ENCODE measurements at places on chromosomes 7 and 10.

GRCh38 chr10:88066876-88067275 lies 203.5 kb downstream of the PTEN start:
- DNase-seq, result no peak

GRCh38 chr10:75293446-75293820 lies 57.7 kb upstream of the COMTD1 start:
- DNase-seq, result no peak

GRCh38 chr7:27137640-27138315 lies 5.7 kb downstream of the HOXA5 start:
- no peak for DNase-seq

GRCh38 chr10:69146759-69147158 lies 22.8 kb downstream of the VPS26A start:
- DNase-seq, result no peak

GRCh38 chr7:145276118-145276517 lies 440.3 kb upstream of the TPK1 start:
- no peak for DNase-seq

- no peak for DNase-seq
Measured at GRCh38 chr7:139169816-139170215, 60.3 kb upstream of the ZC3HAV1 start.

DNA sequence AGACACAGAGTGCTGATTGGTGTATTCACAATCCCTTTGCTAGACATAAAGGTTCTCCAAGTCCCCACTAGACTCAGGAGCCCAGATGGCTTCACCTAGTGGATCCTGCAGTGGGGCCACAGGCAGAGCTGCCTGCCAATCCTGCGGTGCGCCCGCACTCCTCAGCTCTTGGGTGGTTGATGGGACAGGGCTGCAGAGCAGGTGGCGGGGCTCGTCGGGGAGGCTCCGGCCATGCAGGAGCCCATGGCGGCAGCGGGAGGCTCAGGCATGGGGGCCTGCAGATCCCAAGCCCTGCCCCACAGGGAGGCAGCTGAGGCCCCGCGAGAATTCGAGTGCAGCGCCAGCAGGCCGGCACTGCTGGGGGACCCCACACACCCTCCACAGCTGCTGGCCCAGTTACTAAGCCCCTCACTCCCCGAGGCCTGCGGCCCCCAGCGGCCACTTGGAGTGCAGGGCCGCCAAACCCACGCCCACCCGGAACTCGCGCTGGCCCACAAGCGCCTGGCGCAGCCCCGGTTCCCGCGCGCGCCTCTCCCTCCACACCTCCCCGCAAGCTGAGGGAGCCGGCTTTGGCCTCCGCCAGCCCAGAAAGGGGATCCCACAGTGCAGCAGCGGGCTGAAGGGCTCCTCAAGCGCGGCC lies 7.7 kb upstream of the BET1 start:
- DNase-seq, result no peak

DNA sequence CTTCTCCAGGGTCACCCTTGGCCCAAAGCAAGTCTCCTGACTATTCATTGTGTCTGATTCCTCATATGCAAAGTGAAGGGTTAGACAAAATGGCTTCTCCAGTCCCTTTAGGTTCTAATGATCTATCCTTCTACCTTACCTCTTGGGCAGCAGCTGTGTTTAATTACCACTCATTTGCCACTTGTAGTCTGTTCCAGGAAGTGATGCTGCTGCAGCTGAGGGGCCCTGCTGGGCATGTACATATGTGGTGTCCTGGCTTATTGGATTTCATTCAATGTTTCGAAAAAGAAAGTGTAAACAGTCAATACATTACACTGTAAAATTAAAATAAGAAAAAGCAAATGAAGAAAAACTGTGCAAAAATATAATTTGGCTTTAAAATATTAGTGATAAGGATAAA lies 36.6 kb downstream of the SCIN start:
- DNase-seq, result no peak

GRCh38 chr7:1881946-1882345 lies 211.9 kb downstream of the ELFN1 start:
- no peak for DNase-seq

- DNase-seq, result no peak
Measured at GRCh38 chr10:27986821-27987220, 12.1 kb downstream of the ODAD2 start.

DNA sequence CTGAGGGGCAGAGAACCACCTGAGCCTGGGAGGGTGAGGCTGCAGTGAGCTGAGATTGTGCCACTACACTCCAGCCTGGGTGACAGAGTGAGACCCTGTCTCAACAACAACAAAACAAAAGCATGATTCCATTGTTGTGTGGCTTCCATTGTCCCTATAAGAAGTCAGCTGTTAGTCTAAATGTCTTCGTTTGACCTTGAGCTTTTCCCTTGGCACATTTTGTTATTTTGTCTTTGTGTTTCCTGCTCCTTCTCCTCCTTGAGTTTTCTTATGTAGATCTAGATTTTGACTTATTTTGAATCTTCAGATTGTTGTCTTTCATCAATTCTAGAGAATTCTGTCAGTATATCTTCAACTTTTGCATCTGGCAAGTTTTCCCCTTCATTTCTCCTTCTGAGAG lies 13.6 kb upstream of the JAKMIP3 start:
- no peak for DNase-seq

GRCh38 chr10:70913893-70914240 lies 25.5 kb upstream of the PCBD1 start:
- DNase-seq, result no peak

GRCh38 chr10:27844223-27844622 lies 98.6 kb upstream of the MKX start:
- DNase-seq, result no peak

GRCh38 chr10:2414039-2414438 lies 653.3 kb upstream of the PFKP start:
- DNase-seq, result no peak

DNA sequence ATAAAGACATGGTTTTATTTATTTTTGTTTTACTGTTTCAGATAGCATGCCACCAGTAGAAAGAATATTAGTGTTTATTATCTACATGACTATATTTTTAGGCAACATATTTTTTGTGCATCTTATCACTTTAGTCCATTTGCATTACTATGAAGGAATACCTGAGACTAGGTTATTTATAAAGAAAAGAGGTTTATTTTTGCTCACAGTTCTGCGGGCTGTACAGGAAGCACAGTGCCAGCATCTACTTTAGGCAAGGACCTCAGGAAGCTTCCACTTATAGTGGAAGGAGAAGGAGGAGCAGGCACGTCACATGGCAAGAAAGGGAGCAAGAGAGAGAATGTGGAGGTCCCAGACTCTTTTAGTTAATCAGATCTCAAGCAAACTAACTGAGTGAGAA lies 5.7 kb downstream of the CAV2 start:
- no peak for DNase-seq

GRCh38 chr10:89795840-89796239 lies 94.5 kb downstream of the KIF20B start:
- DNase-seq, result no peak

DNA sequence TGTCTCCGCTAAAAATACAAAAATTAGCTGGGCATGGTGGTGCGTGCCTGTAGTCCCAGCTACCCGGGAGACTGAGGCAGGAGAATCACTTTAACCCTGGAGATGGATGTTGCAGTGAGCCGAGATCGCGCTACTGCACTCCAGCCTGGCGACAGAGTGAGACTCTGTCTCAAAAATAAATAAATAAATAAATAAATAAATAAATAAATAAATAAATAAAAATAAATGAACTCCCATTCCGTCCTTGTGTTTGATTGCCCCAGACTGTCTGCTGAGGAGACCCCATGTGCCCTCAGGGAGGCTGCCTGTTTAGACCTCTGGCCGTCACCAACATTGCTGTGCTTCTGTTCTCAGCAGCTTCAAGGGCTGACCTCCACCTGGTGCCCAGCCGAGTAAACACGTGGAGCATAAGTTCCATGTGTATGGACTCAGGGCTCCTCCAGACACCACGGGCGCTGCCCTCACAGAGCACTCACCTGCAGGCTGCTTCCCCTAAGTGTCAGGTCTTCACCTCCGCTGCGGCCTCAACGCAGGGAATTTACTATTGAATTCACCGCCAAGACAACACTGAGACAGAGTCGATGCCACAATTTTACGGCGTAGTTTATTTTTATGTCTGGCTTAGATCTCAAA lies 32.0 kb downstream of the VOPP1 start:
- no peak for DNase-seq

DNA sequence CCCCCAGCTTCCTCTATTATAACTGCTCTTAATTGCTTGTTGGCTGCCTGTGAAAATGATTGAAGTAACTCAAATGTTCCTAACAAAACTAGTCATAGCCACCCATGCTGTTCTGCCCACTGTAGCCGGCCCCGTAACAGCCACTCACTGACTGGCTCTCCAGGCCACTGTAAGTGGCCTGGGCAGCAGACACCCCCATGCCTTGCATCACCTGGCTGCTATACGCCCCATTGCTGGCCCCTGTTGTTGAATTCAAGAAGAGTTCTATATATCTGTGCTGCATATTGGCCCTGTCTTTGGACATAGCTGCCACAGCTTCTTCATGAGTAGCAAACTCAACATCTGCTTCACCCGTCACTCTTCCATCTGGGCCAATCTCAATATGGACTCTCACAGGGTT lies 15.1 kb downstream of the FXYD4 start:
- DNase-seq, result no peak

Measured in hematopoietic multipotent progenitor cell treated with erythropoietin and hydrocortisone succinate and interleukin-3 and kit ligand, for 17 days (in vitro differentiated cells).